ENCODE measurements at places on chromosomes 4 and X.
A peak's percentile ranks its signal among the peaks of the same experiment; 100 is the strongest.

DNA sequence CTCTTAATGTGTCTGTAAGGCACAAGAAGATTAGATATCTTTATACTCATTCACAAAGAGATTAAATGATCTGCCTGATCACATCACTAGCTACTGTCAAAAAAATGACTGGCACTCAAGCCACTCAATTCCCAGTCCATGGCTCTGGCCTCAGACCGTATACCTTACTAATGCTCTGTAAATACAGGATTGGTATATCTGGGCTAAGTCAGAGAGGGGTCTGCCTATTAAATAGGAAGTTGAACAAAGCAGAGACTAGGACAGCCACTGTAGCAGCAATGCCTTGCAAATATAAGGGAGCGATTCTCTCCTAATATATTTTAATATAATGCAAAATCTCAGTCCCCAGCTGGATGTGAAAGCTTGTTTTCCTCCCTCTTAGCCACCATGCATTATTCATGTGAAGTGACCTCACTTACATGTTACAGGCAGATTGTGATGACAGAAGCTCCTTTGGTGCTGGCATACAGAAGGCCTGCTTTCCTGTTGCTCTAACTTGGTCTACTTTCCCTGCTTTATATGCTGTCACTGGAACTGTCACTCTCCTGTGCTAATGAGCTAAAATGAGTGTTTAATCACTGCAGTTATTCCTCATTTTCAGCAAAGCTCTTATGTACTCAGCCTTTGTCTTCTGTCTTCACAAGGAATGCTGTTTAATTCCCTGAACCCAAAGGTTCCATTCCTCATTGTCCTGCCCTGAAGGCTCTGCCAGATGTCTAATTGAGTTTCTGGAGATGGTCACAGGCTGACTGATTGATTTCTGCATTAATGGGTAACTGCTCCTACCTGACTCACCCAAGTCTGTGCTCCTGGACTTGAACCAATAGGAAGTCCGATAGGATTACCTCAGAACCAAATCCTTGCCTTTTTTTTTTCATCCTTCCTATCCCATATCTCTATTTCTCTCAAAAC is 578.2 kb downstream of the KLHL13 start:
- no peak for DNase-seq

DNA sequence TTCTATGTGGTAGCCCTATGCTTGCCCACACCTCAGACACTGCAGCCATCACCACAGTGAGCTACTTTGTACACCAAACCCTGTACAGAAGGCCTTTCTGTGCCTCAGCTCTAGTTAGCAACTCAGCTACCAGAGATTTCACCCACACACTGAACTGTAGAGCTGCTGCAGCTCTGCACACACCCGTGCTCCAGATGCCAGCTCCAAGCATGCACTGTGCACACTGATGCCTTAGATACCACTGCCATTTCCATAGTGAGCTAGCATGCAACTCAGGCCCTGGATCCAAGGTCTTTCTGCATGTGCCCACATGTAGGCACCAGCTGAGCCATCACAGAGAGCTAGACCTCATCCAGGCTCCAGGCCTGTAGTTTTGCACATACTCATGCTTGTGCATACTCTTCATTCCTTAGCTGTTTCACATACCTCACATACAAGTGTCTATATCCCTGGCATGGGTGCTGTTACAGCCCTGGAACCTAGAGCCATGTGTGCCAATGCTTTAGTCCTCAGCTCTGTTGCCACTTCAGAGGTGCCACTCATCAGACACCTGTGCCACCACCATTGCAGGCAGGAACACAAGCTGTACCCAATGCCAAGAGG is 423.5 kb upstream of the NDST3 start:
- DNase-seq: no peak

GRCh38 chr4:55012363-55013230 is 112.8 kb downstream of the KDR start:
- DNase-seq: no peak

DNA sequence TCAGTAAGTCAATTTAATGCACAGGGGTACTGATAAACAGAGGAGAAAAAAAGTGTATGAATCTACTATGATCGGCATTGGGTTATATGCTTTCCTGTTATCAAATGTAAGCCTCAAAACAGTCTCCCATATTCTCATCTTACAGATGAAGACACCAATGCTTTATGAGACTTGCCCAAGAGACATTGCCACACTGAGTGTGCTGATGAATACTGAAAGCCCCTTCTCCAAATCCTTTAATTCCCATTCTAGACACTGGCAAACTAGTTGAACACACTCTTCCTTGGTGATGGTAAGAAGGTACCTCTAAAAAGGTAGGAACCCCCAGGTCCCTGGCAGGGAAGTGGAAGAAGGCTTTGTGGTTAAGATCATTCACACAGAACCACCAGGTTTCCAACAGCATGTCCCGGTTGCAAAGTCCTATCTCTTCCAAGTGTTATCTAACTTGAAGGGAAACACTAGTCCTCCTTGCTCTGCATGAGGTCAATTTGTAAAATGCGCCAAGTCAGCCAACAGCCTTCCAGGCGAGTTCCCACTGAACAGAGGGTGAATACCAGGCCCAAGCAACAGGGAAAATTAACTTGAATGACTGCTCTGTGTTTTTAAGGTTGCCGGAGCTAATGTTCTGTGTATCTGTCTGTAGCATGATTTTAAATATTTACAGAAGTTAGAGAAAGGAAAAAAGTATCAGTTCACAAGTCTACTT is 5.1 kb downstream of the SETD7 start:
- DNase-seq: no peak

DNA sequence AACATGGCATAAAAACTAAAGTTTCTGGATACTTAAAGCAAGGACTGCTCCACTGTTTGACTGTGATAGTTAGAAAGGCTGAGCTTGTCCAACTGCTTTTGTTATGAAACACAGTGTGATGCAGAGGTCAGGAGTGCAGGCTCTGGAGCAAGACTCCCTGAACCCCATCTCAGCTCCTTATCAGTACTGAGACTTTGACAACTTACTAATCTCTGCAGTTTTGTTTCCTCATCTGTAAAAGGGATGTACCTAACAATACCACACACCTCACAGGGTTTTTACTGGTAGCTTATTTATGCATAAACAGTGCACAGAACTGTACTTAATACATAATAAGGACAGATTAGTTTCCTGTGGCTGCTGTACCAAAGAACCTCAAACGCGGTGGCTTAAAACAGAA is 804.3 kb downstream of the FSTL5 start:
- DNase-seq: no peak

DNA sequence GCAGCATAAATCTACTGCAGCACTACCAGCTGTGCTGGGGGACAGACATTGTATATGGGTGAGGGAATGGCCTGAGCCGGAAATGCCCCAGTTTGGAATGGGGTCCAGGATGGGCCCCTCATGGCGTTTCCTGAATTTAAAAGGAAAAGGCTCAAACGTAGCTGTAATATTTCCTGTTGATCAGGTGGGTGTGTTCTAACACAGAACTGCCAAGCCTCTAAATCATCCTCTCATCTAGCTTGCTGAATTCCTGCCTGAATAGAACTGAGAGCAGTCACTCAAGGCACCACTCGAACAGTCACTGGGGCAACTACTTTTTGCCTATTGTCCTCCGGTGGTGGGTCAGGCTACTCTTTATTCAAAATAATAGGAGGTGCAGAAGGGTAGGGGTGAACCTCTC is 28.7 kb downstream of the ADH6 start:
- DNase-seq: no peak

DNA sequence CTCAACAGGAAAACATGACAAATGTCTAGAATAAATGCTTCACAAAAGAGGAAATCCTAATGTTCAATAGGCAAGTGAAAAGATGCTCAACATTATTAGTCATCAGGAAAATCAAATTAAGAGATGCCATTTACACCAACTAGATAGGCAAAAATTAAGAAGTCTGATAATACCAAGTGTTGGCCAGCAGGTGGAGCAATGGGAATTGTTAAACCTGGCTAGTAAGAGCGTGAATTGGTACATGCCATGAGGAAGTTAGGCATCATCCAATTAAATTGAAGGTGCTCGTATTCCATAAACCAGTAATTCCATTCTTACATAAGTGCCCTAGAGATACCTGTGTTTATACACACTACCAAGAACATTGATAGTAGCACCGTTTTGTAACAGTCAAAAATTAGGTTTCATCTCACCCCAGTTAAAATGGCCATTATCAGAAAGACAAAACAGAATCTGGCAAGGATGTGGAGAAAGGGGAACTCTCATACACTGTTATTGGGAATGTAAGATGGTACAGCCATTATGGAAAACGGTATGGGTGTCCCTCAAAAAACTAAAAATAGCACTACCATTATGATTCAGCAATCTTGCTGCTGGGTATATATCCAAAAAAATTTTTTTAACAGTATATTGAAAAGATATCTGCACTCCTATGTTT is 14.0 kb upstream of the ZCCHC18 start:
- peak; percentile 57 for DNase-seq

- no peak for DNase-seq
These were observed 4.5 kb downstream of the XK start for GRCh38 chrX:37690119-37690518.

DNA sequence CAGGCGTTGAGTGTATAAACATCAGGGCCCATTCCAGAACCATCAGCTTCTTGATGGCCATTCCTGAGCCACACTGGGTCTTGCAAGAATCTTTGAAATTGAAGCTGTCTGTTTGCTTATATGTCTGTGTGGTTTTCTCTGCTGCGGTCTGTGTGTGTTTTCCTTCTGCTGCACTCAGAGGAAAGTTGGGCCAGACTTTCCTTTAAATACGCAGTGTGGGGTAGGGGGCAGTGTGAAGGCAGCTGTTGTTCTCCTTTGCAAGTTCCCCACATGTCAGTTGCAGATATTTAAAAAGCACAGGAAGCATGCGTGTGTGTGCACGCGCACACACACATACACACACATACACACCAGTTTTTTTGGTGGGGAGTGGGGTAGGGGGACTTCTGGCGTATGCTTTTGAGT is 32.1 kb downstream of the CCKAR start:
- peak; percentile 66 for DNase-seq
